ENCODE measurements at places on chromosomes 1 and 21.

DNA sequence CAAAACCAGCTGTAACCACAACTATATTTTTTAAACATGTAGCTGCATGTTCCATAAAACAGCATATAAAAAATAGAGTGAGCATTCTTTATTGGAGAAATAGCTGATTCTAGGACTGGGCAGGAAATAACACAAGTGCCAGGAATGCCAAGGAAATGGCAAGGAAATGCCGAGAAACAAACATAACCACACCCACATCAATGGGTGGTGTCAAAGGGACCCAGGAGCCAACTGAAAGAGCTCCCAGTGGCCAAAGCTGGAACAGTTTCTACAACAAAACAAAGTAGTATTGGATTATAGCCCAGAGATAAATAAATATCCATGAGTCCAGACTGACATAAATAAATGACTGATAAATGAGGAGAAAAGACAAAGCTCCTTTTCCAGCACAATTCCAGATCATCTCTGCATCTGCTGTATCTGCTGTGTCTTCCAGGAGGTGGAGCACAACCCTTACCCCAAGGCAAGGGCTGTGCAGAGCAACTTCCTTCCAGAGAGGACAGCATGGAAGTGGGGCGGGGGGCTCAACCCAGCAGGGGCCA lies 28.1 kb downstream of the ADARB1 start:
- no peak for DNase-seq

- no peak for DNase-seq
Observed at GRCh38 chr1:91764471-91765115, 121.4 kb downstream of the TGFBR3 start.

DNA sequence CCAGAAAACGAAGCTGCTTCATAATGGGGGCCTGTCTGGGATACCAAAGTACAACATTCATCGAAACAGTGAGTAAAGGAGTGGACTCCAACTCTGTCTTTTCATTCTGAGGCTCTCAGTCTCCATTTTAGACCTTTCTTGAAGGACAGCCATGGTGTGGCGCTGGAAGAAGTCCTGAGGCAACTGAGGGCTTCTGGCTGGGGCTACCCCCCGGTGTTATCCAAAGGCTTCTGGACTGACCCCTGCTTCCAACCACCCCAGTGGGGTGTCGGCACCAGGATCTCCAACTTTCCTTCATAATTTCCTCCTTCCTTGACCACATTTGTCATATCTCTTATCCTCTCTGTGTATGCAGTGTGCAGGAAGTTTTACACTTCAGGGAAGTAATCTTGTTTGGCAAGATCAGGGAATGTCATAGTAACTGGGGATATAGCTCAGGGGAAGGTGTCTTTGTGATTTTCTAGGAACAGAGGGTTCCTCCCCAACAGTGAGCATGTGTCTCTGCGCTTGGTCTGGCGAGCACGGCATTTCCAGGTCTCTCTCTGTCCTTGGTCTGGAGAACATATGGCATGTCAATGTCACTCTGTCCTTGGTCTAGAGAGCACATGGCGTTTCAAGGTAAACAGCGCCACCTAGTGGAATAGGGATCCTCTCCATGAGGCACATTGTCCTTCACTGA lies 19.4 kb upstream of the BSDC1 start:
- no peak for DNase-seq

- no peak for DNase-seq
Observed at GRCh38 chr1:196271212-196271947, 336.9 kb downstream of the KCNT2 start.

- DNase-seq: no peak
Observed at GRCh38 chr21:15592271-15592860, 137.4 kb upstream of the USP25 start.

DNA sequence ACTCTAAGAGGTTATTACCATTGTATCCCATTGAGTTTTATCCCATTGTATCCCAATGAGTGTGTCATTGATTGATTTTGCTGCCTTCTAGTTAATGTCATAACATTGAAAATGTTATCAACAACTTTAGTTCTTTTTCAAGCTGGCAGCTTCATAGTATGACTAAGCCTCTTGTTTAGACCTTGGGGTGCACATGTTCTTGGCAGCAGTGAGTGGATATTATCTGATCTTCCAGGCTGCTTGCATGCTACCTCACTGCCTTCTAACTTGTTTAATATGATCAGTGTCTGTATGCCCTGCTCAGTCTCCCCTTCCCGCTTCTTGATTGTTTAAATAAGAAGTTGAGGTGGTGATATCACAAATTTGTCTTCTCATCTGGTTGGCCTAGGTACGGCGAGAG lies 24.6 kb downstream of the NTPCR start:
- DNase-seq: no peak

DNA sequence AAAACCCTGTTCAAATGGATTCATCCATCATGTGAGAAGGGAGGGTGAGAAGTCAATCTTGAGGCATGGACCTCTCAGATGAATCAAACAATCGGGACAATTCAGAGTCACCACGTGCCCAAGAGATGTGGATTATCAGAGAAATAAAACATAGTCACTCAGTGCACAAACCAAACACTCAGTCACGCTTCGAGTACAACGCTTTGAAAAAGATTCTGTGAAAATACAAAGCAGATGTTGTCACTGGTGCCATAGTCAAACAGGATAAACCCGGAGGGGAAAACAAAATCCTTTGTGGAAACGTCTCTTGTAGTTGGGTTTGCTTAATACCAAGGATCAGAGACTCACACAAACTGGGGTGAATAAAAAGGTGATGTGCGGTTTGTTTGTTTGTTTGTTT lies 188.4 kb downstream of the RRAGC start:
- no peak for DNase-seq

DNA sequence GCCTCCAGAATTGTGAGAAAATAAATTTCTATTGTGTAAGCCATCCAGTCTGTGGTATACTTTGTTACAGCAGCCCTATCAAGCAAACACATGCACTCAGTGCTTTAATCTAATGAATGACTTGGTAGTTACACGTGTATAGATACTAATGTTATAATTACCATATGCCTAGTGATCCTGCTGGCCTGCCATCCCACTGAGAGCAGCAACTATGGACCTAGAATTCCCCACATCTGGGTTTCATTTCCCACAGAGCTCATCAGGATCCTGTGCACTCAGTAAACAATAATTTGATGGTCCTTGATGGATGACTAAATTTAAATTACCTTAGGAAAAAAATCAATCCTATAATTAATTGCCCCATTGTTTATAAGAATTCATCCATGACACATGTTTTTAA lies 86.5 kb upstream of the RGS1 start:
- DNase-seq: no peak

DNA sequence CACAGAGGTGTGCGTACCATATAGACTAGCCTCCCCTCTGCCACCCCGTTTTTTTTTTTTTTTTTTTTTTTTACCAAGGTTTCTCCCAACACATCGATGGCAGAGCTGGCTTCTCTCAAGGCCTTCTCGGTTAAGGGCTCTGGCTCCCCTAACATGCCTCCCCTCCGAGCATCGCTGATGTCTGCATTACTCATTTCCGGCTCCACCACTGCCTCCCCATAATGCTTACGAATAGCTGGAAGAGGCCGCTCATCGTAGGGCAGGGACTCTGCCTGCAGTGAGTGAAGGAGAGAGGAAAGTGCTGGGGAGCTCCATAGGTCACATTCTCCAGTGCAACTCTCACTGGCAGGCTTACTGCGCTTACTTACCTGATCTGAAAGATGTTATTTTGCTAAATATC lies 20.6 kb downstream of the CEP104 start:
- DNase-seq: no peak

GRCh38 chr1:46910790-46911189 lies 30.5 kb downstream of the CYP4A11 start:
- DNase-seq: no peak

- no peak for DNase-seq
Observed at GRCh38 chr1:41361495-41362356, 492 bp downstream of the FOXO6 start.

- DNase-seq: no peak
Observed at GRCh38 chr1:114549137-114549536, 32.3 kb downstream of the BCAS2 start.

GRCh38 chr1:230356869-230357794 lies 69.0 kb downstream of the PGBD5 start:
- DNase-seq: no peak

DNA sequence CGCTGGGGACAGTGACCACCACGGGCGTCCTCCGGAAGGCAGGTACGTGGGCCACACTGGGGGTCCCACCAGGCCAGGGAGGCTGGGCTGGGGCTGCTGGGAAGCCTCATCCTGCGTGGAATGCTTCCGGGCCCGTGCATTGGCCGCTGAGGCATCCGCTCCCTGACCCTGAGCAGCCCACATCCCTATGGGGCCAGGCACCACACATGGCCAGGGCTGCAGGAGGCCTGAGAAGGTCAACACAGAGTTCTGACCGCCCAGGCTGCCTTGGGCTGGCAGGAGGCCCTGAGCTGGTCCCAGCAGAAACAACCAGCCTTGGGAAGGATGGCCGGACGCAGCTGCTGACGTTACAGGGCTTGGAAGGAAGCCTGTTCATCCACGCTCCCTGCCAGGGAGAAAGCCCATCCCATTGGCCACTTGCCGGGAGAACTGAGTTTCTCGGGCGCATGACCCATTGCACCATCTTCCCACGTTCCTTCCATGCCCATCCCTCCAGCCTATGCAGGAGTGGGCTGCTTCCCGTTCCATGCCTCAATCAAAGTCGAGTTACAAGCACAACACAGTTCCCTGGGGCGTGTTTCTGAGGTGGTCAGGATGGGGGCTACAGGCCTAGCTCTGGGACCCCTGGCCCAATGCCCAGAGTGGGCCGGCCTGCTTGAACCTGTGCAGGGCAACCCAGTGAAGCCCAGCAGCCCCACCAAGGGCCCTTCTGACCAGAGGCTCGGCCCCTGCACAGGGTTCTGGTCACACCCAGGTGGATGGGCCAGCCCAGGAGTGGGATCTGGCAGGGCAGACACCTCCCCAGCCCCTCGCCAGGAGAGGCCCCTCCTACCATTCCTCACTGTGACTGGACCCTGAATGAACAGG lies 31.7 kb downstream of the TRIM11 start:
- peak; percentile 97 for DNase-seq
